Myocyte (in vitro differentiated cells): ENCODE measurements at places on chromosomes 6 and 20.
A peak's percentile ranks its signal among the peaks of the same experiment; 100 is the strongest.

DNA sequence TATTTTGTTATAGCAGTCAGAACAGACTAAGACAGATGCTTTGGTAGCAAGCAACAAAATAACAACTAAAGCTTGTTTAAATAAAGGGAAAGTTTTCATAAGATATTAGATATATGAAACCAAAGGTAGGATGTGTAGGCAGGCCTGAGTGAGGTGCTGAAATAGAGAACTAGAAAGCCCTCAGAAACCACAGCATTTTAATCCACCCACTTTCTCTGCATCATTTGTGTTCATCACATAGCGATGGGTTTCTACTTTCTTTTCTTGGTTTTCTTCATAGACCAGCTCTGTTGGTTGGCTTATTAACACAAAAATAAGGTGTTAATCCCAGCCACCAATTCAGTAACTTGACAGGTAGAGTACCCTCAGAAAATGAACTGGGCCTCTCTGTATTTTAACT lies 58.6 kb downstream of the RPS12 start:
- DNase-seq, result no peak

GRCh38 chr6:169868458-169868857 lies 117.0 kb downstream of the ERMARD start:
- DNase-seq, result peak; percentile 80

DNA sequence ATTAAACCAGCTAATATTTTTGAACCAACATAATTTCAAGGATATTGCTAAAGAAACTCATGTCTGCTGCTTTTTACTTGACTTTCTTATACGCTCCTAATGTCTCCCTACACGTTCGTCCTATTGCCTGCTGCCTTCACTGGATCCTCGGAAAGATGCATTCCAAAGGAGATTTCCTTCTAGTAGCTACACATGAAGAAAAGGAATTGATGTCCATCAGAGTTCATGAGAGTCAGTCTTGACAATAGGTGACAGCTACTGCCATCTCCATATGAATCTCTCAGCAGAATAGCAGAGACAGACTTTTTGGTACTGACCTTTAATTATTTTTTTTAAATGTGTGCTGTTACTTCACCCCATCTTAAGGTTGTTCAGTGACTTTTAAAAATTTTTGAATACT lies 24.2 kb upstream of the COL9A1 start:
- DNase-seq, result no peak

DNA sequence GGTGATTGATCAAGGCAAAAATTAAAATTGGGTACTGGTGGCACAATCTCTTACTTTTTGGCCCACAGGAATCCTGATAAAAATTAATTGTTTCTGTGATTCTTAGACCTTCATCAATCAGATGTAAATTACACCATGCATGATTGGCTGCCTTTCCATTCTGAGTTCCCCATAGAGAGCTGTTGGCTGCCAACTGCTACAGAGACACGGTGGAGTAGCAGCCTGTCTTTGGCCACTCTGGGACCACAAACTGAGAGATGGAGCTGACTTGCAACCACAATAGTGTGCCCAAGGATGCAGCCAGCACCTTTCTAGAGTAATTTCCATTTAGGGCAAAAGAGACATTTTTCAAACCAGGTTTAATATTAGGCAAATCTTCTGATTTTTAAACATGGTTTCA lies 274.3 kb upstream of the MMS22L start:
- no peak for DNase-seq
